ENCODE measurements at places on chromosomes 2 and 18.

- no peak for DNase-seq
Measured at GRCh38 chr2:120679526-120679925, 56.1 kb upstream of the GLI2 start.

GRCh38 chr2:217415316-217415715, 555.5 kb upstream of the TNP1 start:
- no peak for DNase-seq

GRCh38 chr2:54695378-54695777, 28.1 kb upstream of the EML6 start:
- no peak for DNase-seq

- DNase-seq, result no peak
Measured at GRCh38 chr2:44320832-44321231, 40.5 kb downstream of the PREPL start.

- DNase-seq, result no peak
Measured at GRCh38 chr2:71935262-71935848, 212.3 kb downstream of the CYP26B1 start.

- DNase-seq, result no peak
Measured at GRCh38 chr2:147485210-147485851, 359.5 kb upstream of the ACVR2A start.

DNA sequence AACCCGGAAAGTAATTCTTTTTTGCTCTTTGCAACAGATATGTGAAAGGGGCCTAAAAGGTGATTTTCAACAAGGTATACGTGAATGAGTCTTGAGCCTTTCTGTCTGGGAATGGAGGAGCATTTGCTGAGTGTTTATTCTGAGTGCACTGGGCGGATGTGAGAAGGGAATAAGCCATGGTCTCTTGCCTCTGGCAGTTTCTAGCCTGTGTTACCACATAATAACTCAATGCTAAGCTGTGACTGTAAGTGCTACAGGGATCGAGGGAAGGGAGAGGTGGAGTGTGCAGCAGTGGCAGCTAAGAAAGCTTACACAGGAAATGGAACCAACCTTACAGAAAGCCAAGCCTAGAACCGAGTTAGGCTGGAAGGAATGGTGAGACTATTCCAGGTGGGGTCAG, 444.3 kb downstream of the SLC4A3 start:
- DNase-seq, result no peak

- no peak for DNase-seq
Measured at GRCh38 chr2:179440642-179441251, 176.1 kb upstream of the SESTD1 start.

DNA sequence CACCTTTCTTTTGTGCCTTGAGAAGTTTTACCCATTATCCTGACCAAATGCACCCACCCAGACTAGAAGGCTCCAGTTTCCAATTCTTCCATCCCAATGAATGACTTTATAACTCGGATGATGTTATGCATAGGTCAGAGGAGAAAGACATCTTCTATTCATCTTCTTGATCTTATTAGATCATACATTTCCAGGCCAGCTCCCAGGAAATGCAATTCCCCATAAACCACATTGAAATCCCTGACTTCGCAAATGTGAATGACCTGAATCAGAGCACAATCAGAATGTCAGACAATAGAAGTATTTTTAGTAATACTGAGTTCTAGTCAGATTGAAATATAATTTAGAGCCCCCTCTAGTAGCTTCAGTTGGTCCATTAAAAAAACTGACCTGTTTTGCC, 62.9 kb downstream of the NYAP2 start:
- no peak for DNase-seq

GRCh38 chr2:123738643-123739042, 286.4 kb upstream of the CNTNAP5 start:
- DNase-seq, result no peak

GRCh38 chr2:13543550-13543949, 826.8 kb downstream of the TRIB2 start:
- no peak for DNase-seq

DNA sequence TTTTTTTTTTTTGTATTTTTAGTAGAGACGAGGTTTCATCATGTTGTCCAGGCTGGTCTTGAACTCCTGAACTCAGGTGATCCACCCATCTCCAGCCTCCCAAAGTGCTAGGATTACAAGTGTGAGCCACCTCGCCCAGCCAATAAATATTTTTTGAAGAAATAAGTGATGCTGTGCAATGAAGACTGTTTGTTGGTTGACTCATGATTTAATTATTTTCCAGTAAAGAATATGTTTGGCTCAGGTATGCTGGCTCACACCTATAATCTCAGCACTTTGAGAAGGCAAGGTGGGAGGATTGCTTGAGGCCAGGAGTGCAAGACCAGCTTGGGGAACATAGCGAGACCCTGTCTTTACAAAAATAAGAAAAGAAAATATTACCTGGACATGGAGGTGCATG, 41.8 kb upstream of the LPIN2 start:
- DNase-seq, result no peak

GRCh38 chr18:48914581-48915251, 36.0 kb downstream of the SMAD7 start:
- DNase-seq, result no peak

GRCh38 chr2:88735133-88735532, 43.7 kb downstream of the RPIA start:
- DNase-seq, result no peak

GRCh38 chr2:121960251-121960650, 204.8 kb downstream of the TSN start:
- DNase-seq, result no peak

DNA sequence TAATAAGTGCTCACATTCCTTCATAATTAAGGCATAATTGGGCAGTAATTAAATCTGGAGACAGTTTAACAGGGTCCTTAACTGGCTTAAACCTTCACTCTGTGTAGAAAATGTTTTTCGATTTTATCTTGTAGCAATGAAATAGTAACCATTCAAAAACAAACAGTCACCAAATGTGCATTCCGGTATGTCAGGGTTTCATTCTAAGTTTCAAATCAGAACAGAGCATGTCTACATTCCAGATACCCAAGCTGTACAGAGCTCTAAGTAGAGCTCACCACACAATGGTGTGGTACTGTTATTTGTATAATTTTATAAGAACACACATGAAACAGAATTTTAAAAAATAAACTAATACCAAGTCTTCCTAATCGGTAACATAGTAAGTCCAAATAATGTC, 52.6 kb downstream of the SMAD2 start:
- no peak for DNase-seq

DNA sequence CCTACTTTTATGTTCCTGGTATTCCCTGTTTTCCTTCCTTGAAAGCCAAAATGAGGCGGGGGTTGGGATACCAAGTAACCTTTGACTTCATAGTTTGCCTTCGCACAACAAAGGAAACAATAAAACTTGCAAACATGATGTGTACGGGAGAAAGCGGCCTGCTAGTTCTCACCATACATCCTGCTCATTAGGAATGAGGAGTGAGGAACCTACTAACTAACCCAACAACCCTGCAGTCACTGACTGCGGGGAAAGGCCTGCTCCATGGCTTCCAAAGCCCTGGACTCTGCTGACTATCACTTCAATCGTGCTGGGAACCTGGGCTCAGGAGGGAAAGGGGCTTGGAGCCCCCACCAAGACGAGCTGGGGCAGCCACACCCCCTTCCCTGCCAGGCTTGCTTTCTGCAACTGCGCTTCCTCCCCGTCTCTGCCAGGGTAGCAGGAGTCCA, 24.2 kb downstream of the RPL31 start:
- no peak for DNase-seq

DNA sequence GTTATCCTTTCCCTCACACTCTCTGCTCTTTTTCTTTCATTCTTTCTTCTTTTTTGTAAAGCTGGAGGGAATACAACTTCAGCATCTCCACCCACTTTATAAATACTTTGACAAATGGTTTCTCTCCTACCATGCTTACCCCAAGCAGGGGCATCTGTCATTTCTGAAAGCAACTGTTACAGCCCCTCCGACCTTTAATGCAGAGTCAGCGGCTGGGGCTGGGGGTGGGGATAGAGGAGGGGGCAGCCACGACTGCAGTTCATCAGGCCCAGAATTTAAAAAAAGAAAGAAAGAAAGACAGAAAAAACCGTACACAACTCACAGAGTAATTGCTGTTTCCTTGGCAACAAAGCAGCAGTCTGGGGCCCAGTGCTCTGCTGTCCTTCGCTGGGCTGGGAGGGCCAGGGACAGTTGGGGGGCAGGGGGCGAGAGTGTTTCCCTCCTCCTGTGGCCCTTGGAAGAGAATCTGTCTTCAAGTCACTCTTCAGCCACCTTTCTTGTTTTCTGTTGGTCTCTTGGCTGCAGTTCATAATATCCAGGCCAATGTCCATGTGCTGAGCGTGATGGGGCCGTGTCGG, 53.8 kb downstream of the CELF4 start:
- no peak for DNase-seq

GRCh38 chr2:26792720-26793119, 6.9 kb downstream of the CENPA start:
- no peak for DNase-seq

DNA sequence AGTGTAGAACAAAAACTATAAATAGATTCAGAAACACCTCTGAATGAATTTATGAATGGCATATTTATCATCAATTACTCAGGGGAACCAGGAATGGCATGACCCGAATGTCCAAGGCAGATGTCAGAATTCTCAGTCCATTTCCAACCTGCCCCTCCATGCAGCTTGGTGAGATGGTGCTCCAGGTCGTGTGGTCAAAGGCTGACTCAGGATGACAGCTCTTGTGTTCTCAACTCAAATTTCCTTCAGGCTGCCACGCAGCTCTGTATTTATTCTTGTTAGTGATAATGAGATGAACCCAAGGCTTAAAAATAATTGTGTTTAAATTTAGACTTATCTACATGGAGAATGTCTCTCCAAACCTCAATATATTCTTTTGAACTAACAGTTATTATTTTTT, 146.9 kb downstream of the METTL4 start:
- DNase-seq, result no peak

DNA sequence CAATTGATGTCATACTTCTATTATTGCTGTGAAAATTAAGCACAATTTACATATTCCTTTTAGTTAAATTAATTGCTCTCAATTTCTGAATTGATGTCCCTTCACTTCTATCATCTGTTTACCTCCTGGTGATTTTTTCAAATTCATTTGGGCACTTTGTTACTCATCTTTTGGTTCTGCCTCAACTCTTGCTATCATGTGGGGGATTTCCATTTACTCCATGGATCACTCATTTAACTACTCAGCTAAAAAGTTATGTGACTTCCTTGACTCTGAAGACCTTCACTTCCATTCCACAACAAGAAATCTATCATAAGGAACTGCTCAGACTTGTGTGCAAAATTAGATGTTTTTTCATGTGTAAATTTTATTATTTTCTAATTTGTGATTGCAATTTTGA, 126.2 kb downstream of the EHBP1 start:
- DNase-seq, result no peak

DNA sequence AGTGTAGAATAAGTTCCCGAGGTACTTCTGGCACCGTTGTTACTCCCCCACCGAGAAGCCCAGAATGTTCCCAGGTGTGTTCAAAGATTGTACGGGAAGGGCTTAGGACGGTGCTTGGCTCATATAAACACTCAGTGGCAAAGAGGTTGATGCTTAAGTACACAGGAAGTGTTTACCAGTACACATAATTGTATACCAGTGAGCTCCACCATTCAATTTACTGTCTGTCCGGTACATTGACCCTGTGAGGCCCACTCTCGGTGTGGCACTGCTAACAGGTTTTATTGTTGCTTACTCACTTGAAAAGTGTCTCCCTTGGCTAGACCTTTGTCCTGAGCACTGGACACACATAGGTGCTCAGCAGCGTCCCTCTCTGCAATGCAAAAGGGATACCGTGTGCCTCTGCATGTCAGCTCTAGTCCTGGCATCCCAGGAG, 191.0 kb downstream of the NEDD4L start:
- DNase-seq, result no peak

All from activated CD8-positive, alpha-beta T cell treated with anti-CD3 and anti-CD28 coated beads for 36 hours (primary cell).